ENCODE measurements at places on chromosomes 7 and 10.

GRCh38 chr10:90751107-90751997 is 106.5 kb downstream of the HTR7 start:
- DNase-seq, result no peak

GRCh38 chr7:4282434-4283223 is 399.5 kb upstream of the FOXK1 start:
- no peak for DNase-seq

GRCh38 chr7:25314731-25315267 is 86.5 kb upstream of the NPVF start:
- no peak for DNase-seq

DNA sequence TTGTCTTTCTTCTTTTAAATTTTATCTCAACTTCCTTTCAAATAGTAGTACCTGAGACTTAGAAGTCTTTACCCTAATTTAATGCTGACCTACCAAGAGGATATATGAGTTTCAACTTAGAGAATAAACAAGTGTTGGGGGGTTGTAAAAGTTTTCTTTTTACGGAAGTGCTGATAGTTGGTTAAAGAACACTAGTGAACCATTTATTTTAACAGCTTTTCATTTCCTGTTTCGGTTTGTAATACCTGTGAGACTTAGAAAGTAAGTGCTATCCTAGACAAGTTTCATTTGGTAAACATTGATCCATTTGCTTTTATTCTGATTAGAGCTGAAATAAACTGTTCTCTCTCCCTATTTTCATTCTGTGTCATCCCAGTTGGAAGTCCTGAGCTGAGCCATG is 683.1 kb upstream of the SORCS1 start:
- no peak for DNase-seq

DNA sequence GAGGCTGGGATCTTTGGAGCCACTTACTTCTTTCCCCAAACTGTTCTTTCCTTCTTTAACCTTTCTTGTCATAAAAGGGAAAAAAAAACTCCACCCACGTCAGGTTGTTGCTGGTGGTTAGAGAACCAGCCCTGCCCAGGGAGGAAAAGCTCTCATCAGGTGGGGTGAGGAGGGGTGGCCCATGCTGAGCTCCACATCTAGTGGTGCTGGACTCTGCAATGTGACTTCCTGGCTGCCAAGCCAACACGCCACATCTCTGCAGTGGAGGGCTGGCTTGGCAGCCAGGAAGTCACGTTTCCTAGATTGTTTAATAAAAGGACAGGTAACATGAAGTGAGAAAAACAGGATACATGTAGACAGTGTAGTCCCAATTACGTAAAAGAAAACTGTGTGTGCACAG is 37.4 kb downstream of the WIPF3 start:
- no peak for DNase-seq

DNA sequence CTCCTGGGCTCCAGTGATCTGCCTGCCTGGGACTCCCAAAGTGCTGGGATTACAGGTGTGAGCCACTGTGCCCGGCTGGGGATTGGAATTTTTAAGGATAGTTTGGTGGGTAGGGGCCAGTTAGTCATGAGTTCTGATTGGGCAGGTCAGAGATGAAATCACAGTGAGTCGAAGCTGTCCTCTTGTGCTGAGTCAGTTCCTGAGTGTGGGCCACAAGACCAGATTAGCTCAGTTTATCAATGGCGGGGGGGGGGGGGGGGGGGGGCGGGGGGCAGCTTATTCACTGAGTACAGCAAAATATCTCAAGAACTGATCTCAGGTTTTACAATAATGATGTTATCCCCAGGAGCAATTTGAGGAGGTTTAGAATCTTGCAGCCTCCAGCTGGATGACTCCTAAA is 11.6 kb upstream of the ERCC6 start:
- DNase-seq, result no peak

GRCh38 chr7:33185786-33186185 is 56.4 kb downstream of the BBS9 start:
- DNase-seq, result no peak

- DNase-seq, result no peak
Observed at GRCh38 chr10:22851865-22852239, 76.0 kb upstream of the ARMC3 start.

GRCh38 chr10:76023007-76023406 is 591.6 kb downstream of the LRMDA start:
- no peak for DNase-seq

GRCh38 chr10:99370993-99371392 is 41.8 kb downstream of the CNNM1 start:
- DNase-seq, result no peak

GRCh38 chr7:22234227-22234626 is 122.7 kb downstream of the RAPGEF5 start:
- no peak for DNase-seq

DNA sequence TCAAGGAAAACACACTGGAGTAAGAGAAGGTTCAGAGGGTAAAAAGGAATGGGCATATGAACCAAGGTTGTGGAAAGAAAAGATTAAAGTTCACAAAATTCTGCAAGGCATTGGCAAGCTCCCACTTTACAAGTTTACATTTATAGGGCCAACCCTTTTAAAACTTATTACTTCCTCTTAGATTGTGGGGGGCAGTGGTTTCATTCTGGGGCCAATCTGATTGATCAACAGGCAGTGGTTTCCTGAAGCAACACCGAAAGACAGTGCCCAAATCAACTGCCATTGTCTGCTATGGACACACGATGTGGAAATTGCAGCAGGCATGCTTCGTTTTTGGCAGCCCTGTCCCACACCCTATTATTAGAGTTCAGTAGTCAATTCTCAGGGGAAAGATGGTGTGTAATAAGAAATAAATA is 154.0 kb downstream of the SGMS1 start:
- DNase-seq, result no peak

DNA sequence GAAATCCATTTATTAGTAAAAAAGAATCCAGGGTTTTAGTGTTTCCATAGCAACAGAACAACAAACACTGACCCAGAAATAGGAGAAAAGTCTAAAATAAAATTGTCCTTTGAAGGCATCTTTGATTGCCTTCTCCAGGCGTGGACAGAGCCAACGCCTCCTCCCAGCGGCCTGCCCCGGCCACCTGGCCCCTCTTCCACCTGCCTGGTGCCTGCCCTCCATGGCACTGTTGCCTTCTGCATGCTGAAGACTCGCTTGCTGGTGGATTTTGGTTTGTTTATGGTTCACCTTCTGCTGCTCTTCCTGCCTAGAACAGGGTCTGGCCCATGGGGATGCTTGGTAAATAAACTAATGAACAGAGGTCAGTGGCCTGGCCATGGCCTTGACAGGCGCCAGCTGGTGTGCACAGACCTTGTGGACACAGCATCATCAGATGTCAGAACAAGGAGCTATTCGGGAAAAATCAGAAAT is 107.4 kb downstream of the DYNC2I1 start:
- no peak for DNase-seq

- no peak for DNase-seq
Observed at GRCh38 chr7:589781-590575, 70.3 kb upstream of the PDGFA start.

DNA sequence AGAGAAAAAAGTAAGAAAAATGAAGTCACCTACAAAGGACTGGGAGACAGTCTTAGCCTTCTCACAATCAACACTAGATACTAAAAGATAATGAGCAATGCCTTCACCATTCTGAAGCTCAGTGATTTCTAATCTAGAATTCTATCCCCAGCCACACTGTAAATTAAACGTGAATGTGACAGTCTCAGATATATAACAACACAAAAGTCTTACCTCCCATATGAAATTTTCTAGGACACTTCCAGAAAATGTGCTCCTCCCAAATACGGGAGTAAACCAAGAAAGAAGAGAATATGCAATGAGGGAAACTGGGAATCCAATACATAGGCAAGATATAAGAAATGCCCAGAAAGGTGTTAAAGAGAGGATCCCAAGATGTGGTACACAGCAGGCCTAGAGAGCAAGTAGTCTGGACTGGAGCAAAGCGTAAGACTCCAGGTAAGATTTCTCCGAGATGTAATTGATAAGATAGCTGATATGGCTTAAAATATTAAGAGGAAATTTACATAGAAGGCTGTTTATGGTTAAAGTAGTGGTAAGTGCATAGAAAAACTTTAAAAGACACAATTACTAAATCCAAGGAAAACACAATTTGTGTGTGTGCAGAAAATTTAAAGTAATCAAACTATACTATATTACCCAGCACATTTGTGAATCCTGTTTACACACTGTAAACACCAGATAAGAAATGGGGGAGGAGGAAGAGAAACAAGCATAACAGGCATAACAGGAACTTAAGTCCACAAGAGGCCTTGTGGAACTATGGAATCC is 44.1 kb downstream of the SGMS1 start:
- no peak for DNase-seq

DNA sequence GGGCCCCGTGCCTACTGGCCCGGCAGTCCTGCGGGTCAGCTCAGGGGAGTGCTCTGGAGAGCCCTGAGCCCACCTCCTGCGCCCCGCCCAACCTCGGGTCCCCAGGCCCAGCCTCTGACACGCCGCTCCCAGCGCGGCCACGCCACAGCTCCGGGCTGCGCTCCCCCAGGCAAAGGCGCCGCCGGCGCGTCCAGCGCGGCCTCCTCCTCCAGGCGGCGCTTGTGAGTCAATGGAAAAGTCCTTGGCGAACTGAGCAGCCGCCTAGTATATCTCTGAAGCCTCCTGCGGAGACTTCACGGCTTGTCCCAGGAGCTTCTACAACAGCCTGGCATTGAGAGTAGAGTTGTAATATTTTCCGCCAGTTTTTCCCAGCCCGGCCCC is 29.5 kb upstream of the BMS1 start:
- DNase-seq, result peak; percentile 76

GRCh38 chr10:23376229-23376655 is 31.6 kb upstream of the C10orf67 start:
- no peak for DNase-seq

GRCh38 chr7:97117035-97117371 is 495 bp upstream of the SDHAF3 start:
- no peak for DNase-seq

- DNase-seq, result no peak
Observed at GRCh38 chr7:138359870-138360559, 100.0 kb upstream of the TRIM24 start.
